CD4-positive, alpha-beta T cell treated with Interleukin-4 for 1 hour (primary cell): ENCODE measurements at places on chromosomes 6 and 20.

- no peak for DNase-seq
Observed at GRCh38 chr20:24783631-24784492, 165.2 kb upstream of the CST7 start.

DNA sequence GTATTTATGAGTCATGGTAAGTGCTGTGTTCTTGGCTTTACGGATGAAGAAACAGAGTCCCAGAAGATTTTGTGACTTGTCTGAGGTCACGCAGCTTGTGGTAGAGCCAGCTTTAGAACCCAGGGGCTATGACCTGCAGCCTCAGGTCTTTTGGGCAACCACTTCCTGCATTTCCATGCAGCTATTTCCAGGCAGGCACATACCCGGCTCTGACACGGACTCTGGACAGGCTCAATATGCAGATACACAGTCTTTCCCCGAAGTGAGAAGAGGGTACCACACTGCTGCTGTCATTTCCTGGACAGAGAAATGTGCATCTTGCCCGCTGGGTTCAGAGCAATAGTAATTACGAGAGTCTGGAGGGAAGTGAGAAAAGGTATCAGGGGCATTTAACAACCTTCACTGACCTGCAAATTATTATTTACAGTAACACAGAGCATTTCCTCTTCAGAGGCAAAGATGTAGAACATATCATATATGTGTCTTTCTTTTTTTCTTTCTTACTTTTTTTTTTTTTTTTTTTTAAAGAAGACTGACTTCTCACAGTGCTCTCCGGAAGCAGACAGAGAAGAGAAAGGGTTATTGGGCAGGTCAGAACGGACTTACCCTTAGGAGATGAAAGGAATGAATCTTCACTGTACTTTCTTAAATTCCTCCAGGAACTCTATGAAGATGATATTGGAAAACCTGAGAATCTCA, 185.1 kb downstream of the CLIC5 start:
- peak; percentile 29 for DNase-seq

DNA sequence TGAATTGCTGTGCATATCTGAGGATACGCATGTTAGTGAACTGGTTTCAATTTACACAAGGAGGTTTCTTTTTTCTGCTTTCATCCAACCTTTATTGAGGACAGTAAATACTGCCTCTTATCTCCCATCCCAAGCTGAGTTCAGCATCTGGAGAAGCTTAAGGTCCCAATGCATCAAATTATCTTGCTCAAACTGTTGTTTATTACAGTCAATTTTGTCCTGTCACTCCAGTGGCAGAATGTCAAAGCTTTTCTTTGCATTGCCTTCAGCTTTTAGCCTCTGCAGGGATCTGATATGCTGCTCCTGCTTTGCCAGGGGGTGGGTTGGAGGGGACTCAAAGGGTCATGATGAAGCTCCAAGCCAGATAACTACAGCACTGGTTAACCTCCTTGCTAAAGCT, 435.4 kb upstream of the SOX4 start:
- DNase-seq, result no peak

DNA sequence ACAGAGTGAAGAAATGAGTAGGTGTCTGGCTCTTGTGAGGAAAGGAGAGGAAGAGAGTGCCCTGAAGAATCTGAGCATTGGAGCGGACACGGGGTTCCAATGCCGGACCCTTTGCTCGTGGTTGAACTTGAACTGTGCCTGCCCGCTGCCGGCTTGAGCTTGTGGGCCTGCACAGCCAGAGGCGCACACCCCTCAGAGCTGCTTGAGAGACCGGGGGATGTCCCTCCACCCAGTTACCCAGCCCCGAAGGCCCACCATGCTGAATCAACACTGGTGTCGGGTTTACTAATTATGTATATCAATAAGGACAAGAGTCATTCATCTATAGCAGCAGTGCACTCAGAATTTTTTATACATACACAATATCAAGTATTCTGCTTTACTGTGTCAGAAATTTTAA, 218.3 kb upstream of the CST7 start:
- no peak for DNase-seq

DNA sequence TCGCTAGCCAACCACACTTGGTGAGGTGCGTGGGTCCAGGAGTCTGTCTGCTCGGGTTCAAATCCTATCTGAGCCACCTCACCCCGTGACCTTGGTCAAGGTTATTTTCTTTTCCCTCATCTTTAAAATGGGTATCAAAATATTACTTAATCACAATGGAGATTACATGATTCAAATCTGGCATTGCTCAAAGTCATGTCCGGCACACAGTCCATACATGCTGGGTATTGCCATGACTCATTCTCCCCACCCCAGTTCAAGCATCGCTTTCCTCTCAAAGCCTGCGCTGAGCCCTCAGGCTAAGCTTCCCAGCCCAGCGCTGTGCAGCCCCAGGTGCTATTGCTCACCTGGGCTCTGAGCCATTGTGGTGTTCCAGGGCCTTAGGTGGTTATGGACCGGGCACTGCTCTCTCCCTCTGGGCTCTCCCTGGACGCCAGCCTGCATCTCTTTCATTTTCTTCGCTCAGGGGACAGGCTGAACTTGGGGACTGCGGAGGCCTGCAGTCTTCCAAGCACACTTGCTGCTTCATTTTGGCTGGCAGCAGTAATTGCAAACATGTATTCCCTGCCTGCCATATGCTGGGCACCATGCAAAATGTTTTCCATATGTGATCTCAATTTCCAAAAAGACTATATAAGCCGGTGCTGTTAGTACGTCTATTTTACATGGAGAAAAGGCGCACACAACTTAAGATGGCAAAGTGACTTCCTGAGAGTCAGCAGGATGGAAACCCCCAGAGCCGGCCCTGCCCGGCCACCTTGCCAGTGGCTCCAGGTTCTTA, 27.3 kb downstream of the WRNIP1 start:
- no peak for DNase-seq

- DNase-seq, result no peak
Observed at GRCh38 chr6:162773996-162774395, 46.2 kb downstream of the PACRG start.

- DNase-seq, result no peak
Observed at GRCh38 chr6:109118337-109118736, 23.0 kb downstream of the CEP57L1 start.

DNA sequence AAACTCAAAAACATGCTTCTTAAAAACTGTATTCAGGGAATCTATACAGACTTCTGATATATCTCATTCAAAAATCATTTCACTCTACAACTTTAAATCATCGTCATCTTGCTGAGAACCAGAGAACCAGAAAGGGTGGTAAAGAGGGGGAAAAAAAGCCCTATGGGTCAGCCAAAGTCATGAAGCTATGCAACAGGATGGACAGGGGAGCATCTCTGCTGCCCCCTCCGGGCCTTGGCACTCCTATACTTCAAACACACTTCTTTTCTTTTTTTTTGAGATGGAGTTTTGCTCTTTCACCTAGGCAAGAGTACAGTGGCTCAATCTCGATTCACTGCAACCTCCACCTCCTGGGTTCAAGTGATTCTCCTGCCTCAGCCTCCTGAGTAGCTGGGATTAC, 73.5 kb upstream of the NFATC2 start:
- no peak for DNase-seq

DNA sequence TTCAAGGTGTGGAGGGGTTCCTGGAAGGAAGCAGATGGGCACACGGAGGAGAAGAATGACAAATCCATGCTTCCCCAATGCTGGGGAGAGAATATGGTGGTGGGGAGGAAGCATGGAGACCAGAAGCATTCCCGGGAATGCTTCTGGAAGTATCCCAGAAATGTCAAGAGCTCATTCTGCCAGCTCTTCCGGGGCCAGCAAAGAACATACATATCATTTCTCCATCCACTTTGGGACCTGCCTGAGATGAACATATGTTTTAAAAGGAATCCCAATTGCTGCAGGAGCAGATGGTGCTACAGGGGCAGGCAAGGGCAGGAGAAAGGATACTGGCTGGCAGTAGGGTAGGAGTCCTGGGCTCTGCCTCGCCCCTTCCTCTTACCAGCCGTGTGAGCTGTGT, 37.9 kb upstream of the CCDC167 start:
- DNase-seq, result no peak

DNA sequence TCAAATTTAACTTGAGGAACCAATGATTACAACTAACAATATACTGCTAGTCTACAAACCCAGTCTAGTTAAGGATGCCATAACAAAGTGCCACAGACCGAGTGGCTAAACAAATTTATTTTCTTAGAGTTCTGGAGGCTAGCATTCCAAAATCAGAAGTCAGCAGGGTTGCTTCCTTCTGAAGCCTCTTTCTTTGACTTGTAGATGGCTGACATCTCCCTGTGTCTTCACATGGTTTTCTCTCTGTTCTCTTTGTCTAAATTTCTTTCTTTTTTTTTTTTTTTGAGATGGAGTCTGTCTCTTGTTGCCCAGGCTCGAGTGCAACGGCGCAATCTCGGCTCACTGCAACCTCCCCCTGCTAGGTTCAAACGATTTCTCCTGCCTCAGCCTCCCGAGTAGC, 56.1 kb downstream of the NCOA3 start:
- no peak for DNase-seq

DNA sequence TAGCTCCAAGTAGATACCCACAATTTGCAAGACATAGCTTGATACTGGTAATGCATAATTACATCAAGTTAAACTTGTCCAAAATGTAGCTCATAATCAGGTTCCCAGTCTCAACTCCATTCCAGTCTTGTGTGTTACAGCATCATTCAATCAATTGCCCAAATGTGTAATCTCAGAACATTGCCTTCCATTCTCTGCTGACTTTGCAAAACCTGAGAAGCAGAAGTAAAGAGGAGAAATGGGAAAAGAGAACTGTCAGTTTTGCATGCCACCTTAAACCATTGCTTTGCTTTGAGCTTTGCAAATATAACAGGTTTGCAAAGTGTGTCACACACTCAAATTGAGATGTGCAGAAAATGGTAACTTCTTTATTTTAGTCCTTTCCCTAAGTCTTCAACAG, 40.3 kb upstream of the CNKSR3 start:
- DNase-seq, result no peak

- DNase-seq, result no peak
Observed at GRCh38 chr6:20744911-20745557, 210.8 kb downstream of the CDKAL1 start.

GRCh38 chr20:4875578-4876067, 125.7 kb downstream of the SLC23A2 start:
- DNase-seq, result no peak

DNA sequence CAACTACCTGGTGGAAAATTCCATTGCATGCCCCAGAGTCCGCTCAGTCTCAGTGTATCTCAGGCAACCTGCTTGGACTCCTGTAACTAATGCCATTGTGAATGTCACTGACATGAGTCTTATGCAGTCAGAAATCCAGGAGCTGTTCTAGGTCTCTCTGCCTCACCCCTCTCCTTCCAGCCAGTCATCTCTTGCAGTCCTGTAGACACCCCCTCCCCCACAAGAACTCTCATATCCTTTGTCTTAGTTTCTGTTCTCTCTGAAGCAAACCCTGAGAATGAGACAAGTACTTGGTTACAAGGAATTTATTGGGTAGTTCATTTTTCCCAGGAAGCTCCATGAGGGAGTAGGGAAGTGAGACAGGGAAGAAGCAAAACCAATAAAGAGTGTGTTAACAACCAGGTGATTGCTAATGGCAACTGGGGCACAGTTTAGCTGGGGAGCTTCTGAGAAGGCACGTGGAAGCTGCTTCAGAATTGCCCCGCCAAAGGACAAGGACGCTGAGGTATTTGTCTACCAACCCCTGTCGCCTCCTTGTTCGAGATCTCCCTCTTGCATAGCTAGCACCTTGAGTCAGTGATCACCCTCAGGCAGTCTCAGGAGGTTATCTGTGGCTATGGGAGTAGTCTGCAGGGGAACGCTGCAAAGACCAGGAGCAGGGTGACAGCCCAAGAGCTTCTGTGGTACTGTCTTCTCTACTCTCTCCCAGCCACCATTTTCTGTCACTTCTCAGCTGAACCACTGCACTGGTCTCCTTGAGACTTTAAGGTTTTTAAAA, 911.4 kb upstream of the FLRT3 start:
- DNase-seq, result no peak

GRCh38 chr6:22828179-22829062, 259.1 kb downstream of the HDGFL1 start:
- DNase-seq, result no peak

GRCh38 chr6:32932132-32932868, 8.5 kb downstream of the HLA-DMB start:
- DNase-seq, result no peak

- no peak for DNase-seq
Observed at GRCh38 chr20:25361287-25361683, 29.4 kb downstream of the ABHD12 start.

- DNase-seq, result no peak
Observed at GRCh38 chr20:52991830-52992229, 19.7 kb downstream of the TSHZ2 start.

DNA sequence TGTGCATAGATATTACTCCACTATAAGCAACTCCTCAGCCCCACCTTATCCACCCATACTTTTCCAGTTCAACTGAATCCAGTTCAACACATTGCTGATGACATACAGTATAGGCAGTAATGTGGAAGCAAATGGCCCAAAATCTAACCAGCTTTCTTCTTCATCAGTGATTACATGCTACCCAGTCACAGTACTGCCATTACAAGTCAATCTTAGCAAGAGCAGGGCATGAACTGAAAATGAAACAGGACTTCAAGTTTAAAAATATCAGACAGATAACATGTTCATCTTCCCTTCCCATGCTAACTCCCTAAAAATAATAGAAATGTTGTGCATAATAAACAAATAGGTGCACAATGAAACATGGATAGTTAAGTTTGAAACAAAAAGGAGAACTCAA, 19.2 kb downstream of the RRAGD start:
- no peak for DNase-seq

- no peak for DNase-seq
Observed at GRCh38 chr20:2223558-2224367, 72.0 kb upstream of the TGM3 start.

DNA sequence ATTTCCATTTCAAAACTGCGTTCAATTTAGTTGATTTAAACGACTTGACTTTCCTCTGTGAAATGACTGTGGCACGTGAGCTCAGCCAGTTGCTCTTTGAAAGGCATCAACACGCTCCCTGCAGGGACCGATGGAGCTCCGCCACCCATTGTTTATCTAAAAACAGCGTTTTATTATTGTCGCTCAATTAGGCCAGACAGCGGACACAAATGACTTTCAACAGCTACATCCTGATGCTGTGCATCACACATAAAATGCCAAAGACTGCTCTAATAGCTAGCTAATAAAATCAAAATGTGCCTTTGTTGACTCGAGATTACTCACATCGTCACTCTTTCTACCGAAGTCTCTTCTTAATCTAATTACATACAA, 332.5 kb downstream of the CD83 start:
- no peak for DNase-seq

DNA sequence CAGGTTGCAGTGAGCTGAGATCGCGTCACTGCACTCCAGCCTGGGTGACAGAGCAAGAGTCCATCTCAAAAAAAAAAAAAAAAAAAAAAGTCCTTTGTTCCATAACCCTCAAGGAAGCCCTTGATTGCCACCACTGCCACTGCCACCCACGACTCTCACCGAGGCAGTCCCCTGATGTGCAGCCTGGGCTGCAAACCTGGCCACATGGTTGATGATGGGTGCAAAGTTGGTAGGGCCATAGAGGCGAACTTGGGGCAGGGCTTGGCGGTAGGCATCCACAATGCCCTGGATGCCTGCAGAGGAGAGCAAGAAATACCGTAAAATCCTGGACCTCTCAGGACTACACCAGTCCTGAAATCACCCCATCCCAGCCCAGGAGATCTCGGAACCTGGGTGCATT, 11.5 kb downstream of the SPAG4 start:
- DNase-seq, result no peak

GRCh38 chr6:150606168-150606591, 6.5 kb downstream of the PLEKHG1 start:
- no peak for DNase-seq
